Articular chondrocyte of knee joint (primary cell): ENCODE measurements at places on chromosomes 13 and 19. TPM values are rescaled to one million over a fixed set of nuclear protein-coding genes. Genes with fewer than 3 reads are reported as not detected.

Gene BRME1
- total RNA-seq, result 0.54 and 0.65 TPM in 2 replicates

Gene RAB4B
- total RNA-seq, result 7.4 and 7.7 TPM in 2 replicates

Gene TSSK6
- total RNA-seq, result 1.1 and 1.2 TPM in 2 replicates

Gene KASH5
- total RNA-seq, result not detected in 2 replicates

Gene SIGLEC8
- not detected in 2 replicates for total RNA-seq

Gene RXFP2
- total RNA-seq, result not detected in 2 replicates

Gene CTXN1
- total RNA-seq, result 1.1 and 1.3 TPM in 2 replicates
